EL (cell line): ENCODE measurements at places on chromosomes 11 and 22.

GRCh38 chr11:125069796-125070195, 6.7 kb downstream of the SLC37A2 start:
- DNase-seq: peak; percentile 69

DNA sequence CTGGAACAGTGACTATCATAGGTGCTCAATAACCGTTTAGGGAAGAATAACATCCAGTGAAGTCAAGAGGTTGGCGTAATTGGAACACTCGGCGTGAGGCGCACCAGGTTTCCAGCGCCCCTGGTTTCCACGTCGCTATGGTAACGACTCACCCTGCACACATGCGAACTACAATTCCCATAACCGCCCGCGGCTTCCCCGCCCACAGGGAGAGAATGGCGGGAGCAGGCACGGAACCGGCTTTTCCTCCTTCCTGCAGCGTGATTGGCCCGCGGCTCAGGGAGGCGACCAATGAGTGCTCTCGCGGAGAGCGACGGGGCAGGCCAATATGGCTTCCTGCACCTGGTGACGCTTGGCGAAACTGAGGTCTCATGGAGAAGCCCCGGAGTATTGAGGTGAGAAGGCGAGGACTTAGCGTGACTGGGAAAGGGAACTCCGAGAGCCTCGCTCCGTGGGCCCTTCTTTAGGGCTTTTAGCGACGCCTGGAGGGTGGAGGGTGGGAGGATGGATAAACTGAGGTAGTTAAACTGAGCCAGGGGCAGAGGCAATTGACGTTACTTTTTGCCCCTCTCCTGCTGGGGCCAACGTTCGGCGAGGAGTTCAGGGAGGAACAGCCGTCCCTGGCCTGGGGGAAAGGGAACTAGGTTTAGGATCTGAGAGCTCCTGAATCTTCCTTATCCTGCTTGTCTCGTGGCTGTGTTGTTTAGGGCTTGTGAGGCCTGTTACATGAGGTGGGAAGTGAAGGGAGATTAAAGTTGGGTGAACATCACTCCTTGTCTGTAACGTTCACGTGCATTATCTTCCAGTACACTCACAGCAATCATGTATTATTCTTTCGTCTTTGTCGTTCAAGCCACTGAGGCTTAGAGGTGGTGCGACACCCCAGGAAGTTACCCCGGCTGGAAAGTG, at the start of gene L3MBTL2:
TSS of gene L3MBTL2 (plus strand) at position 321 of the 909 bp plus-strand sequence. CDS start at position 372, 51 bp downstream.
- DNase-seq: peak; percentile 97

- DNase-seq: no peak
Observed at GRCh38 chr11:84857746-84858145, 769.4 kb downstream of the DLG2 start.

DNA sequence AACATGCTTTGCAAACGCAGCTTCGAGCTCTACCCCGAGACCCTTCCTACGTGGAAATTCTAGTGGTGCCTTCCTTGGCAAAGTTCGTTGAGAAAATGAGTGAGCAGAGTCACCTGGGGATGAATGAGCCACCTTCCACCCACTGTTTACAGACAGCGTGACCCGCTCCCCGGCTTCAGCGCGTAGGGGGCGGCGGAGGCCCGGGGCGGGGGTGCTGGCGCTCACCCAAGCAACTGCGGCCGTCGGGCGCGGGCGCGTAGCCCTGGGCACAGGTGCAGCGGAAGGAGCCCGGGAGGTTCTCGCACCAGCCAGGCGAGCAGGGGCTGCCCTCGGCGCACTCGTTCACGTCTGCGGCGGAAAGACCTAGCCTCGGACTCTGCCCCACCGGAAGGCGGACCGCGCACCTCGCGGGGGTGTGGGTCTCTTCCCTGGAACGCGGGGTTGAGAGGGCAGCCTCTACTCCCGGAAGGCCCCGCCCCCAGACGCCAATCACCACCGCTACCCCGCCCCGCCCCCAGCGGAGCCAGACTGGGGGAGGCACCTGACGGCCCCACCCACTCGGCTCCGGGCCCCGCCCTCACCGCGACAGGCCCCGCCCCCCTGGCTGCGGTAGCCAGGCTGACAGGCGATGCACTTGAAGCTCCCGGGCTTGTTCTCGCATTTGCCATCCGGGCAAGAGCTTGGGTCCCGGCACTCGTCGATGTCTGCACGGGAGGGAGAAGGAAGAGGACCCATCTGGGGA, 11.8 kb downstream of the LTBP3 start:
- DNase-seq: no peak

- no peak for DNase-seq
Observed at GRCh38 chr11:58067685-58068084, 36.9 kb downstream of the OR6Q1 start.

DNA sequence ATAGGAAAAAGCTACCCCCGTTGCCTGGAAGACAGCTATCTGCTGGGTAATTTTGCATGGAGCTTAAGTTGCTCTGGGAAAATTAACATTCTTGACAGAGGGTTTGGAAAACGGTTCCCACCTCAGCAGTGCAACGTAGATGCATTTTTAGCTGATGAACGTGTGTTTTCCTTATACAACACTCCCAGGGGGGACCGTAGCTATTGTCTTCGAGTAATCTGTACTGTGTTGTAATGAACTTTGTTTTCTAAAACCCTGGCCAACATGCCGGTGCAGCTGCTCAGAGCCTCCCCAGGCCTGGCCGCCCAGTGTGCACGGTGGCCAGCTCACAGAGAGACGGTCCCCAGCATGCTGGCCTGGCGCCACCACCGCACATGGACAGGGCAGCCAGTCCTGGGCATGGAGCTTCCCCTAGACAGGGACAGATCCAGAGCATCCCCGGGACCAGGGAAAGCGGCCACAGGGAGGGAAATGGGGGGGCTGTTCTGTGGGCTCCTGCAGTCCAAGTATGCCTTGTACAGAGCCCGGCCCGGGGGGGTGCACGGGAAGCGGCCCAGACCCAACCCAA, 2.2 kb downstream of the TNNT3 start:
- no peak for DNase-seq

GRCh38 chr22:44127356-44127755, 53.4 kb upstream of the PARVG start:
- no peak for DNase-seq

DNA sequence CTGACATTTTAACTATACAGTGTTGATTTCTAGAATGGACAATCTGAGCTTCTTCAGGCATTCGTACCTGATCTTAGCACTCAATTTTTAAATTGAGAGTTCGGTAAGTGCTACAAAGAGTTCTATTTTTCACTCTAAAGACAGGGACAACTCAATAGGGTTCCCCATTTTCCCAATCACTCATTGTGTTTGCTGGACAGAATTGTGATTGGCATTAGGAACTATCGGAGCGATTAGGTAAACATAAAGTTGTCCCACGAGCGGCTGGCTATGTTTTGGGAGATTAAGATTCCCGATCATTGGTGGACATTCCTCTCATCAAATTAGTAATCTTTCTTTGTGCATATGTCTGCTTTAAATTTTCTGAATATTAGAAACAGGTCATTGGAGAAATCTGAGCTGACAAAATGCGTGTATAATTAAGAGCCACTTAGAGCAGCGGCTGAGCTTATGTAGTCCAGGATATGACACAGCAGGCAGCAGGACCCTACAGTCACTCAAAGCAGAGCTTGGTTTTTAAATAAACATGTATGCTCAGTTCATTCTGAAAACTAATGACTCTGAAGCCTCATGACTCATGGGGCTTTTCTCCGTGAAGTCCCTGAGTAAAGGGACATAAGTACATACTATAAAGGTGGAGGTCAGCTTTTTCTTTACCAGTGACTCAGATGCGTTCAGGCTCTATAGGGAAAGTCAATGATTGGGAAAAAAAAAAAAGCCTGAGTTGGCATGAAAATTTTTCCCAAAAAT, 109.4 kb downstream of the GRIA4 start:
- peak; percentile 73 for DNase-seq
